NCI-H2081 treated with DMSO at 0.1 percent for 48 hours (cell line): ENCODE measurements at places on chromosomes 3 and 15.

GRCh38 chr3:25380222-25380739 is 47.8 kb upstream of the RARB start:
- DNase-seq = no peak

- DNase-seq = no peak
Observed at GRCh38 chr15:89785774-89786140, 9.6 kb downstream of the MESP2 start.

- DNase-seq = no peak
Observed at GRCh38 chr3:45145681-45146614, at the start of gene CDCP1. CDCP1 (minus strand) TSS chr3:45146378; CDS start chr3:45146287, 91 bp downstream.

DNA sequence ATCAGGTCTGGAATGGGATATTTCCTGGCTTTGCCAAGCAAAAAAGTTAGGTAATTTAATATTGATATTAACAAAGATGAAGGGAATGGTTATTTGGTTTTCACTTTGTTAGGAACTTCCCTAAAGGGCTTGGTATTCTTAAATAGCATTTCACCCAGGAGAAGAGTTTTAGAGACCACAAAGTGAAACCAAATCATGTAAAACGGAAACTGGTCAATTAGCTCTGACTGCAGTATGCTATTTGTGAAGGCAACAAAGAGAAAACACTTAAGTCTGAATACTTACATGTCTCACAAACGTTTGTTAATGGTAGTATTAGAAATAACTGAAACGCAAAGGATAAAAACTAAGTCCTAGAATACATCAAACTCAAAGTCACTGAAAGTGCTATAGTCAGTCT is 32.4 kb upstream of the SETMAR start:
- DNase-seq = no peak

DNA sequence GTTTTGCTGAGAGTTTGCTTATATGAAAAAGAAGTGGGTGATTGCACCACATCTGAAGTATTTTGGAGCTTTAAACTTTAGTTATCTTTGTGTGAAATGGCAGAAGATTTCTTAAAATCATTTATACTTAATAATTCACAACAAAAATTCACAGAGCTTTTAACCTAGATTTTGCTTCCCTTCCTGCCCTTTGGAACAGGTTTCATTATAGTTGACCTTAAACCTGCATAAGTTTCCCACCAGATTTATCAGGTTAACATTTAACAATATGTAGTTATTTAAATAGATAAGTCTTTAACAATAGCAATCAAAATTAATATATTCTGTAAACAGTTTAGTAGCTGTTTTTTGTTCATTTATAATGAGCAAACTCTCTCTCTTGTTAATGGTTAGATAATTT is 30.3 kb downstream of the CADM2 start:
- no peak for DNase-seq

DNA sequence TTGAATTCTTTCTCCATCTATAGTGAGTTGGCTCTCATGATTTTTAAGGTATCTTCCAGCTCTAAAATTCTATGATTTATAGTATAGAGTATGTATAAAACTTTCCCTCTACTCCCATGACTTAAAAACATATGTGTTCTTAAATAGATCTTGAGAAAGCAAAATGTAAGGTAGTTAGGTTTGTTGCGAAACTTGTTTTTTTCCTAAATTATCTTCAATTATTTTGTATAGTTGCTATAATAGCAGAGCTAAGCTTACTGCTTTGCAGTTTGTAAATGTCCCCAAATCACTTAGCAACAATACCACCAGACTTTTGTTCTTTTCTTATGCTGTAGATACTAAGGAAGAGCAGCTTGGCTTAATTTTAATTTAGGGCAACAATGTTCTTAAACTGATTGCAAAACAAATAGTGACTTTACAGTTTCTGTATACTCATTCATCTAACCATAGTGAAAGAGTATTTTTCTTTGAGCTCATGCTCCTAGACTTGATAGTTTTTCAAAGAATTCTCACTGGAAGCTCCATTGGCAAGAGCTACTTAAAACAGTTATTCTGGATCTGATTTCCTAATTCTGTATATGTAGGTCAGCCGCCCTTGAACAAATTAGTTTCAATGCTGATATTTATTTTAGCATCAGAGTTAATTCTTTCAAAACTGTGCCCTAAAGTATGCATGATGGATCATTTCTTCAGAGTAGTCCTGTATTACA is 61.2 kb downstream of the LYSMD4 start:
- DNase-seq = no peak

DNA sequence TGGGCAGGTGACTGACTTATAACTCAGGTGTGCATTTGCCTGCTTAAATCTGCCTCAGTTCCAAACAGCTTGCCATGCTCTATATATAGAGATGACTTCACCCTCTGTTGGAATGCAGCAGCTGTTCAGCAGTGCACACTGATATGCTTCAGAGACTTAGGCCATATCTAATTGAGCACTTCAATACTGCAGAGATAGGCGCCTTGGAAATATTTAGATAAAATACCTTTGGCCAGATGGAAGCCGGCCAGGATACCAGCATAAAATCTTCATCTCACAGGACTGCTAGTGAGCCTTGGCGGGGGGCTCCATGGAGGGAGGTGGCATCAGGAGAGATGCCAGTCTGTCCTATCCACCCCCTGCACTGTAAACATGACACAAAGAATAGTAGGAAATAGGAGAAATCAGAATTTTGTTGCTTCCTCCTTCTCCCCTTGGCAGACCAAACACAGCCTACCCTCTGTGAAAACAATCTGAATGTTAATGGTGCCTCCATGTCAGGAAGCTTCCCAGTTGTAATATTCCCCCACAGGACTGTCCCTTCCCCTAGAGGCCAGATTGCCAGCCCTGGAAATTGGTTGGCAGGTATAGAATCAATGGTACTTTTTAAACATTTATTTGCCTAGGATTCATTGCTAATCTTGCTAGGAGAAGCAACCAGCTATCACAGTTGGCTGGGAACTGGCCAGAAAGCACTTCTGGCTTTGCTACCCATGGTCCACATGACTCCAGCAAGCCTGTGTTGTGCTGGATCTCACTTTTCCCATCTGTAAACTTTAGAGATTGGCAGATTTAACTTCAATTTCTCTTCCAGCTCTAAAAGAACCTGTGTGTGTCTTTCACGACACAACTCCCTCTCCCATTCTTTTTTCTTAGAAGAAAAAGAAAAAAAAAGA is 215.5 kb upstream of the KCNMB2 start:
- DNase-seq = no peak

DNA sequence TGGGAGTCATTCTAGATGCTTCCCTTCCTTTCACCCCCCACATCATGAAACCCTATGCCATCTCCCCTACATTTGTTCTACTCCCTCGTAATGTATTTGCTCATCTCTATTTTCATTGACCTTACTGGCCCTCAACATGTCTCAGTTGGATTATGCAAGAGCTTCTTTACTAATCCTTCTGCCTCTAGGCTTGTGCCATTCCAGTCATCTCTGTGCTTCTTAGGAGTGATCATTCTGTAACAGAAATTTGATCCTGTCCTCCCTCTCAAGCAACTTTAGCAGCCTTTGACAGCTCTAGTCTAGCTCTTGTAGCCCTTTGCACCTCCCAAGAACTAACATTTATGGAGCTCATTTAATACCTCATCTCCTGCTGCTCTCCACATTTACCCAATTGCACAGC is 64.7 kb downstream of the ISL2 start:
- no peak for DNase-seq

- DNase-seq = no peak
Observed at GRCh38 chr3:28940530-28940929, 340.3 kb upstream of the RBMS3 start.

- DNase-seq = no peak
Observed at GRCh38 chr3:157330206-157330605, 106.4 kb upstream of the PTX3 start.

DNA sequence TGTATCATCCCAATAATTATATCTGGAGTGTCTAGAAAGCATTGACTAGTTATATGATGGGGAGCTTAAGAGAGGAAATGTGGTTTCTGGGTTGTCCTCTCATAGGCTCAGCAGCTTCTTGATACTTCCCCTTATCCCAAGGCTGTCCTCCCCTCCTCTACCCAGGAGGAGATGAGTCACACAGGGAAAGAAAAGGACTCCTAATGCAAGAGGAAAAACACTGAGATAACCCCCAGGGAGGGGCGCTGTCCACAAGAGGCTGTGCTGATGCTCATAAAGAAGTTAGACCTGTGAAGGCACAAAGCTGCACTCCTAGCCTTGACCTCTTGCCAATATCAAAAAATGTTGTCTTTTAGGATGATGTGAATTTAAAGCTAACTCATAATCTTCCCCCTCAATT is 28.8 kb upstream of the GYG1 start:
- no peak for DNase-seq

DNA sequence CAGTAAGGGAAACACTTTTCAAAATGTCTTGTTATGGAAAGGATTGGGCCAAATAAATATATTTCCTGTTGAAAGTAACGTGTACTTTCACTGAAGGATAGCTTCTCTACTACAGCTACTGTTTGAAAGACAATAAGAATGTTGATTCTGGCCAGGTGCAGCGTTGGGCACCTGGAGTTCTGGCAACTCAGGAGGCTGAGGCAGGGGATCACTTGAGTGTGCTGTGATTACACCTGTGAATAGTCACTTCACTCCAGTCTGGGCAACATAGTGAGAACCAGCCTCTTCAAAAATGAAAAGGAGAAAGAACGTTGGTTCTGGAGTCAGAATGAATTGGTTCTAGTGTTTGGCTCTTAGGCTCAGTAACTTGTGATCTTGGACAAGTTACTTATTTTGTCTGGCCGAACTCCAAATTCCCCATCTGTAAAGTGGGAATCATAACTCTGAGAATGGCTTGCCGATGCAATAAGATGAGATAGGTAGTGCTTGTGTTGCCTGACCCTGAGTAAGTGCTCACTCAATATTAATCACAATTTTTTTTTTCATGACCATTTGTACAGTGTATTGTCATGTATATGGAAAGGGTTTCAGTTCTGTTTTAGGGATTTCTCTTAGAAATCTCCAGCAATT is 310.8 kb downstream of the PTPRG start:
- no peak for DNase-seq

DNA sequence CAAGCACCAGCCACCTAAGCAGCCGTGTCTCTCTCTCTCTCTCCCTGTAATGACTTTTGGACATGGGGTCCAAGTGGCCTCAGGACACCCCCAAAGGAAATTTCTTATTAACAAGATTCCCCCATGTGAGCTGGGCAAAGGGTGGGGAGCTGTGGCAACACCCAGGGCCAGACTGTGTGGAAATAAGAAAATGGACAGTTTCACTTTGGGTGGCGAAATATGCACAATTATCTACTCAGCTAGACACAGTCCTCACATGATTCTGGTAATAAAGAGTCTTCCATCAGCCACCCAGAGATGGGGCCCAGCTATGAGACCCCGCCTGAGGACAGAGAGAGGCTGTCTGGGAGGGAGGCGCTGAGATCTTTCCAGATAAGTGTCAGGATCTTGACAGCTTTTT is 96.8 kb upstream of the TPM1 start:
- no peak for DNase-seq

DNA sequence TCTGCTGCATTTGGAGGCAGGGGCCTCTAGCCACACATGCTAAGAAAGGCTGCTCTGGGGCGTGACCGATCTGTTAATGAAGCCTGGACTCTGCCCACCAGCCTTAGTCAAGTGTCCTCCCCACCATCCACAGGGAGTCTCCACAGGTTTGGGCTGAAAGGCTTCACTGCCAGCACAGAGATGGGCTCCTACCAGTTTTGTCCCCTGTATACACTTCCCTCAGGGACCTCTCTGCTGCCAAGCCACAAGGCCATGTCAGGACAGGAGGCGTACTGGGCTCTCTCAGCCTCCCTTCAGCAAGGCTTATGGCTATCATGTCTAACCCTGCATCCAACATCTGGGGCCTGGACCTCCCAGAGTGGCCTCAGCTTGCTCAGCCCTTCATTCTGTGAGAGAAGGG is 23.5 kb downstream of the KIF9 start:
- DNase-seq = no peak
